ENCODE measurements at places on chromosomes 11 and 22.
A peak's percentile ranks its signal among the peaks of the same experiment; 100 is the strongest.

GRCh38 chr11:108322666-108323065 lies 99.8 kb downstream of the ATM start:
- no peak for DNase-seq

- no peak for DNase-seq
These were observed 157.8 kb downstream of the CACNA1I start for GRCh38 chr22:39728236-39728860.

GRCh38 chr11:118139578-118139977 lies 13.0 kb downstream of the SCN4B start:
- DNase-seq: no peak

DNA sequence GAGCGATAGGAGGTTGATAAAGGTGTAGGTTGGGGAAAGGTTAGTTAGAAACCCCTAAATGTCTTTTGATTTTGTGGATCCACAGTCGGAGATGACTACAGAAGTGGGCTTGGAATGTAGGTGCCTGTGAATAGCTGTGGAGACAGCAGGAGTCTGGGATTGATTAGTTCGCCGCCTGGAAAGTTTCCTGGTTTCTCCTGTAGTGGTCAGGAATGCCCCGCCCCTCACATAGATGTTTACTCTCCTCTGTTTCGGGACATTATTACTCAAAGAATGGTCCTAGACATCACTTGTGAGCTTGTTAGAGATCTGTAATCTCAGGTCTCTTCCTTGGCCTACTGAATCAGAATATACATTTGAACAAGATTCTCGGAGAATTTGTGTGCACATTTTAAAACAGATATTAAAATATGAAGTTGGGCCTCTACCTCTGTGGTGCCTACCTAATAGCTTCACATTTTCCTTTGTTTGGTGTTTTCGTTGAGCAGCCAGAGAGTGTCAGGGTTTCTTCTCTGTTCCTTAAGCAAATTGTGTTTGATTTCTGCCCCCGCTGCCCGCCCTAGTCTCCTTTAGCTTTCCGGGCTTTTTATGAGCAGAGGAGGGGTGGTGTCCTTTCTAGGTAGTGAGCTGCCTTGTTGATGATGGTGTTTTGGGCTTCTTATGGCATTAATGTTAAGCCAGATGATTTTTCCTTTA lies 89.4 kb downstream of the PPP6R3 start:
- DNase-seq: no peak

- DNase-seq: no peak
These were observed 15.9 kb upstream of the OR6M1 start for GRCh38 chr11:123822032-123822431.

GRCh38 chr11:128688031-128688713 lies 5.7 kb upstream of the FLI1 start:
- no peak for DNase-seq

- DNase-seq: no peak
These were observed 3.8 kb upstream of the BUD13 start for GRCh38 chr11:116776522-116776984.

DNA sequence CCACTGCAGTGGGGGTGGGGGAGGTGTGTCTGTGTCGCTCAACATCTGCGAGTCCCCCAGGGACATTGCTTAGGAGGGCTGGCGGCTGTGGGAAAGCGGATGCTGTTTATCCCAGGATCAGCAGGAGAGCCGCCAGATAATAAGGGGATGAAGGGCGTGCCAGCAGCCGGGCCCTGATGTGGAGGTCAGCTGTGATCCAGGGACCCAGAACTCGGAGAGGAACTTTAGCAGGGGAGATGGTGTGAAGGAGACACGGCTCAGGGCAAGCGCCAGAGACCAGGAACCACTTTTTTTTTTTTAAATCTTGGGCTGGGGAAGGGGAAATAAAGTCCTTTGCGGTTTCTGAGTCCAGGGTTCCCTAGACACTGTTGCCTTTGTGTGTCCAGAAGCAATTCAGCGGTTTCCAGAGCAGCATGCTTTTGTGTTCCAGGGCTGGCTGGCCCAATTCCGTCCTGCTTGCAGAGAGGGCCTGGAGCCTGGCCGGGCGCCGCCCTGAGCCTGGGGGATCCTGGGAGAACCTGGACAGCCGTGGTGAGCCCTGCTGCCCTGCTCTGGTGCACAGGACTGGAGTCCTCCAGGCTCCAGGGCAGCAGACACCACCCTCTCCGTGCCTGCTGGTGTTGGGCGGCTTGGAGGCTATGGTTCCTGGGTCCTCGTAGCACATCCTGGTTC lies at the start of gene GRAMD4:
Gene GRAMD4, plus strand, starts transcription at position 557 of the 672 bp plus-strand sequence. CDS start 6,414 bp downstream, outside the sequence.
- DNase-seq: no peak

DNA sequence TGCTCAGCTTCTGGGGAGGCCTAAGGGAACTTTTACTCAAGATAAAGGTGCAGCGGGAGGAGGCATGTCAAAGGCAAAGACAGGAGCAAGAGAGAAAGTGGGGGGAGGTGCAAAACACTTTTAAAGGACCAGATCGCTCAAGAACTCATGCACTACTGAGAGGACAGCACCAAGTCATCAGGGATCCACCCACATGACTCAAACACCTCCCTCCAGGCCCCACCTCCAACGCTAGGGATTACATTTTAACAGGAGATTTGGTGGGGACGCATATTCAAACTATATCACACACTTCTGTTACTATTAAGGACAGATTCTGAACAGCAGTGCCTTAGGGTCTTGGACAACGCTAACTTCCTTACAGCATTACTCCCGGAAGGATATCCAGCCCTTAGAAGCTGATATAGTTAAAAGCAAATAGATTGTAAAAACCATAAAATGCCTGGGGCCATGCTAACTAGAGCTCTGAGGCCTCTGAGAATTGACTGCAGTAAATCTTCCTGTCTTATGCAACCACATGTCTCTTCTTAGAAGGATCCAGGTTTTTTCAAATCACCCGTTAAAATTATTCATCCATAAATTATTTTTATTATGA lies 16.7 kb upstream of the ZC3H12C start:
- no peak for DNase-seq

- no peak for DNase-seq
These were observed 3.3 kb upstream of the ARHGAP20 start for GRCh38 chr11:110715541-110715940.

DNA sequence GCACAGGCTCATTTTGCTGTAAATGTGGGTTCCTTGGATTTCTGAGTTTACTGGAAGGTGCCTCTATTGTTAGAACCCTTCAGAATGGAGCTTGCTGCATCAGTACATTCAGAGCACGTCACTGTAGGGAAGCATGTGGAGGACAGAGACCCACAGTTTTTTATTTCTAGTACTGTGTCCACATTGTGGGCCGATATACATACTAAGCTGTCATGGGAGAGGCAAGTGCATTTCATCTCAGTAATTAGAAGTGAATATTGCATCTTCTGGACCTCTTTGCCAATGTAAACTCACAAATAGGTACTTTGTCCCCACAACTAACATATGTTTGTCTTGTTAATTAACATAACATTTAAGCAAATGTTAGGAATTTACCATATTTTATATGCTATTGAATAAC lies 139.7 kb downstream of the NAV2 start:
- no peak for DNase-seq

GRCh38 chr11:12914400-12914912 lies 94.7 kb upstream of the RASSF10 start:
- DNase-seq: no peak

- DNase-seq: no peak
These were observed 22.2 kb upstream of the CCDC34 start for GRCh38 chr11:27385245-27385644.

GRCh38 chr11:63516109-63516508 lies 10.2 kb downstream of the LGALS12 start:
- no peak for DNase-seq

- DNase-seq: no peak
These were observed 404.3 kb downstream of the MN1 start for GRCh38 chr22:27397036-27397953.

- no peak for DNase-seq
These were observed 1.4 kb downstream of the USP47 start for GRCh38 chr11:11843211-11843621.

- no peak for DNase-seq
These were observed 12.2 kb upstream of the VPS37C start for GRCh38 chr11:61173456-61173855.

DNA sequence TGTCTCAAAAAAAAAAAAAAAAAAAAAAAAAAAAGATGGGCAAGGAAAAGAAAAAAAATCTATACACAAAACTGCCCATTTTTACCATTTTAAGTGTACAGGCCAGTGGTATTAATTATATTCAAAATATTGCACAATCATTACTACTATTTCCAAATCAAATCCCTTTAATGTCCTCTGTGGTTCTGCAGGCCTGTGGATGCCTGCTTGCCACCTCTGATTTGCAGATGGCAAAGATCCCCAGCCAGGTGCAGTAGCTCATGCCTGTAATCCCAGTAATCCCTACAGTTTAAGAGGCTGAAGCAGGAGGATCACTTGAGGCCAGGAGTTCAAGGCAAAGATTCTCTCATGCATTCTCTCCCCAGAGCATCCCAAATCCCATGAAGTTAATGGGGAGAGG lies 20.2 kb downstream of the RFPL1 start:
- no peak for DNase-seq

DNA sequence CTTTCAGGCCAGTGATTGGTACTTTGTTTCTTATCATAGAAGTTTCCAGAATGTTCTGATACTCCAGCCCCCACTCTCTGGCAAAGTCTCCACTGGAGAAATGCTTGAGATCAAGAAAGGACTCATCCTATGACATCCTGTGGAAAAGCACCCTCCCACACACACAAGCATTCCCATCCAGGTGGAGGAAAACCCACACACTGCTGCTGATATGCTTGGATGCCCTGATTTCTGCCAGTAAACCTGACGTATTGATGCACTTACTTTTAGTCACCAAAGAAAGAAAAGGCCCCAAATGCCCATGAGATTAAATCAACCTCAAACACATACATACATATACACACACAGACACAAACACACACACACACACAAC lies 9.2 kb upstream of the SLC5A12 start:
- no peak for DNase-seq

- peak; percentile 85 for DNase-seq
These were observed at the start of gene NUP160 for GRCh38 chr11:47847892-47848699. TSS of gene NUP160 (minus strand) at chr11:47848350. CDS start at chr11:47848318, 32 bp downstream.

GRCh38 chr11:95358511-95359340 lies 127.7 kb upstream of the SESN3 start:
- no peak for DNase-seq

- DNase-seq: no peak
These were observed 863 bp downstream of the YIF1A start for GRCh38 chr11:66287889-66288670.

- DNase-seq: no peak
These were observed 155.1 kb downstream of the PKNOX2 start for GRCh38 chr11:125319649-125320048.

GRCh38 chr11:119891055-119891768 lies 162.2 kb upstream of the NECTIN1 start:
- no peak for DNase-seq

DNA sequence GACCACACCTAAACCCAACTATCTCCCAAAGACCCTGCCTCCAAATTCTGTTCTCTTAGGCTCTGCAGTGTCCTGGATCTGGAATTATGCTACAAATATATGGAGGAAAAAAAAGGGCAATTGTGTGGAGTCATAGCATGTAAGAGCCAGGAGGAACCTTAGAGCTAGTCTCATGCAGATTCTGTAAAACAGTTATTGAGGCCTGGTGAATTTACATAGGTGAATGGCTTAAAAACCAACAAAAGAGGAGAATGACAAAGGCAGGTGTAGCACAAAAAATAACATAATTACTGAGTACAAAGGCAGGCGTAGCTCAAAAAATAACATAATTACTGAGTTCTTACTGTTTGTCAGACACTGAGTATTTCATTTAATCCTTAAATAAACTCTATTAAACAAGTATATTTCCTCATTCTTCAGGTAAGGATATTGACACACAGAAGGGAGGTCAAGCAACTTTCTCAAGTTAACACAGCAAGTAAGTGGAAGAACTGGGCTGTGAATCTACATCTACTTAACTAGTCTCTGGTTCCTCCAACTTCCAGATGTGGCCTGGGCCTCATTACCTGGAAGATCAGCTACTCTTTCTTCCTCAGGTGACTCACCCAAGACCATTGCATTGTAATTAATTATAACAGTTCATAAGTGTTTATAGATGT lies 938.9 kb upstream of the TENM4 start:
- no peak for DNase-seq

DNA sequence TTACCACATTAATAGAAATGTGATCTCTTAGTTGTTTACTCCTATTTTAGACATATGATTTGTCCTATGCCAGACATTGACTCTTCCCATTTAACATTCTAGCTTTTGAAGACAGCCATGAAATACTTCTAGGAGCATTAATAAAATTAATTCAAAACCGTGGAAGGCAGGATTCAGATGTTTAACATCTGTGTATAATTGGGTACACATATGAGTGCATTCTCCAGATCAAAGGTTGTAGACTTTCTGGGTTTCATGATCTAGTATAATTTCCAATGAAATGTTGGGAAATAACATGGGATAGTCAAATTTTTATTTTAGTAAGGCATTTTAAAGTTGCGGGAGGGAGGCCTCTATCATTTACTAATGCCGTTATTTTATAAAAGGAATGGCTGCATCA lies 35.2 kb upstream of the CCDC89 start:
- DNase-seq: no peak

GRCh38 chr11:119591836-119592310 lies 137.1 kb downstream of the NECTIN1 start:
- no peak for DNase-seq

GRCh38 chr11:18617688-18618341 lies 16.3 kb downstream of the SPTY2D1 start:
- DNase-seq: no peak

GRCh38 chr11:70834277-70834940 lies 418.0 kb downstream of the SHANK2 start:
- no peak for DNase-seq

DNA sequence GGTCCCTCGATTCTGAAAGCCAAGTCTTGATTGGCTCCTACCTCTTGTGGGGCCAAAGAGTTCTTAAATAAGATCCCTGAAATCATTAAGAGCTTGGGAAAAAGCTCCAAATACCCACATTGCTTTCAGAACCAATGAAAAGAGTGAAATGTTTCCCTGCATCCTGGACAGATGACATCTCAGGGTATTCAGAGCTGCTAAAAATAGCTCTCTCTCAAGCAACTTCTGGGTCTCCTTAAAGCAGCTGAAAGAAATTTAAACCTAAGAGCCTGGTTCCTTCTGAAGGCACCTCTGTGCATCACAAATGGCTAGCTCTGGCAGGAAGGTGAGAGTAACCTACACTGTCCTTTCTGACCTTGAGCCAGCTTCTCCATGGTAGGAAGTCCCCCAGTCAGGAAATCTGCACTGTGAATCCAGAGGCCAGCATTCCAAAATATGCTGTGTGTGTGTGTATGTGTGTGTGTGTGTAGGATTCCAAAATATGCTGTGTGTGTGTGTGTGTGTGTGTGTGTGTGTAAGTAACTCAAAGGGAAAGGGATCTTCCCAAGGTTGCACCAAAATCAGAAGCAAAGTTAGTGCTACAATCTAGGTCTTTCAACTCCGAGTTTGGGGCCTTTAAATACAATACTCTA lies 50.1 kb downstream of the RELT start:
- DNase-seq: no peak
